ENCODE measurements at places on chromosomes 4 and X.

GRCh38 chr4:45120163-45120562 lies 393.8 kb upstream of the GNPDA2 start:
- no peak for DNase-seq

DNA sequence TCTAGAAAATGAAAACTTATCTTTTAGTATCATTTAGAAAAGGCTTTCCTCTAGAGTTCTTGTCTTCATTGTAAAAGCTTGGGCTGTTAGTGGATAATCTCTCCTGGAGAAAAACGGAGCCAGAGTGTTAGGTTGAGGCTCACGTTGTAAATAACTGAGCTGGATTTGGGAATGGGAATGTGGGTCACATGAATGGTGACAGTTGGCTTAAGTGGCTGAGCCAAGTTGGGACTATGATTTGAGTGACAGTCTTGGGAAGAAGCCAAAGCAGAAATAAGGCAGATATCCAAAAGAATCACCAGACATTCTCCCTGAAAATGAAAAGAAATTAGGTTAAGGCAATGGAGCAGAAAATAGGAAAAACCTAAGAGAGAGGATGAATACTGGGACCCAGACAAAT lies 33.6 kb upstream of the PDGFC start:
- no peak for DNase-seq

DNA sequence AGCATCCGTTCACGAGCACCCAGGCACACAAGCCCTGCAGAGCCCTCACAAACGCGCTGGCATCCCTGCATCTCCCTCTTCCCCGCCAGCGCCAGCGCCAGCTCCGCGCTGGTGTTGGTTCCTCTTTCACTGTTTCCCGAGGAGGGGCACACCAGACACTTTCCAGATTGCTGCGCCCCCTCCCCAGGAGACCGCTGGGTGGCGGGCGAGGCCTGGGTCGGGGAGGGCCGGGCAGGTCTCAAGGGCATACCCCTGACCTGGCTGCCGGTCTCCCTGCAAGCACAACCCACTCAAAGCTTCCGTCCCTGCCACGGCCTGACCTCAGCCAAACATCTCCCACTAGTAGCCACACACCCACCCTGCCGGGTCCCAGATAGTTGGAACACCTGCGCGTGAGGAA lies 2.2 kb upstream of the NKX1-1 start:
- DNase-seq: no peak

GRCh38 chr4:165692082-165692481 lies 181.0 kb upstream of the TLL1 start:
- no peak for DNase-seq

- no peak for DNase-seq
These were observed 112.4 kb upstream of the SPRY1 start for GRCh38 chr4:123284168-123284567.

DNA sequence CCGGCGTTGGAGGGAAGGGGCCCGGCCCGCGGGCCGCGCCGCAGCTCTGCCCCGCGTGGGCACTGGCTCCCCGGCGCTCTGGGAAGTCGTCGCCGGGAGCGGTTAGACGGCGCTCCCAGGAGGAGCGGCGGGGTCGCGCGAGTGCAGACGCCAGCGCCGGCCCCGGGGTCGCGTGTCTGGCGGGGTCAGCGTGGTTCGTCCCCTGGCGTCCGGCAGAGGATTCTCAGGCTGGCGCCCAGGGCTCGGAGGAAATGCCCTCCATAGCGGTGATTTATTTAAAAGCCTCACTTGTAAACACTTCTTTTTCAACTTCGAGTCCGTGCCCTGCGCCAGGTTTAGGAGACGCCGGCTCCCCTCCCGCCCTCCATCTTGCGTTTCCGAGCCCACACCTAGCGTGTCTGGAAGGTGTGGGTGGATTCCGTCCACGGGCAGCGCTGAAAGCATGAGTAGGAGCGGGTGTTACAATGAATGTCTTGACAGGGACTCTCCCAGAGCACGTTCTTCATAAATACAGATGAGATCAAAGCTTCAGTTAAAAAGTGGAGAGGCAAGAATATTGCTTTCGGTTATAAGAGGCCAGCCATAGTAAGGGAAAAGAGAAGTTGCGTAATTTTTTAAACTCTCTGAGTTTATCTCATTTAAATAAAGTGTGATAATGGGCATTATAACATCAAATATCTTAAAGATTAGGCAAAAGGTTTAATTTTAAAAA lies 692 bp downstream of the FAM241A start:
- peak; percentile 67 for DNase-seq

DNA sequence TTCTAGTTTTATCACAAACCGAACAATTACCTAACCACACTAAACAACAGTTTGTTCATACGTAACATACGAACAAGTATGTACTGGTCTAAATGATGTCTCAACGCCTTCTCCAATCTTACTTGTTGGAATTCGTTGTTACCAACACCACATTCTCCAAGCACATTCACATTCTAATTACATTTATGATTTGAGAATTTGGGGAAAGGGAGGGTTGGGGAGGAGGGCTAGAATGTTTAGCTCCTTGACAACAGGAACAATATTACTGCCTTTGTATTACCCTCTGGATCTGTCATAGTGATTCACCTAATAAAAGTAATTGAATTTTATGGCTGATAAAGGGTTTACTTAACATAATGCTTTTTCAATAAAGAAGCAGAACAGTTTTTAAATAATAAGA lies 24.4 kb downstream of the LCORL start:
- no peak for DNase-seq

DNA sequence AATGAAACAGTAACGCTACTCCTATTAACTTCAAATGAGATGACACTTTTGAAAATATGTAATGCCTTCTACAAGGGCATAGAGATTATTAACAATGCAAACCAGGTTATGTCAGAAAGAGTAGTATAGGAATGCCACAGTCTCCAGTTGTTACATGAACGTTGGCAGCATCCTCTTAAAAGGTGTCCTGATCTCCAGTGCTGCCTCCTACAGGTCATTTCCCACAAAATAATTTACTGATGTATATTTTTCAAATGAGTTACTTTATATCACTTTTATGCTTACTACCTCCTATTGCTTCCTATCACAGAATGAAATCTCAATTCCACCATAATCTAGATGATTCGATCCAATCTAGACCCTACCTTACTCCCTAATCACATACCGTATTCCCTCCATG lies 195.2 kb upstream of the EPHA5 start:
- no peak for DNase-seq

- DNase-seq: no peak
These were observed 123.5 kb upstream of the BMPR1B start for GRCh38 chr4:94634271-94634670.

DNA sequence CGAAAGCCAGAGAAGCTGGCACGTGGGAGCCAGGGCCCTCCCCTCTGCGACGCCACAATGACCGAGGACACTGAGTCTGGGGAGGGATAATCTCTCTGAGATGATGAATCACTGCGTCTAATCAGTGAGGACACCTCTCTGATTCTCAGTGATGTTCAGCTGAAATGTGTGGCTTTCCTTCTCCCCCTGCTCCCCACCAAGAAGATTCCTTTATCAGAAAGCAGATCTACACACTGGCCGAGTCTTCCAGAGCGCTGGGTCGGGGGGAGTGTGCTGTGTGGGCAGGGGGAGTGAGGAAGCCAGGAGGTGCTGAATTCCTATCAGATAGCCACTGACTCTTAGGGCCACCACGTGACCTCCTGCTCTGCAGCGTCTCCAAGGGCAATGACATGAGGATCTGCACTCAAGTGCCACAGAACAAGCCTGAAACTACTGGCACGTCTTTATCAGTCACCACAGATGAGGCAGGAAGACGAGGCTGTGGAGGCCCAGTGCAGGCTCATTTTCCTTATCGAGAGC lies 89.2 kb downstream of the GATB start:
- no peak for DNase-seq

- no peak for DNase-seq
These were observed 37.6 kb downstream of the SLC7A11 start for GRCh38 chr4:138204507-138204906.

DNA sequence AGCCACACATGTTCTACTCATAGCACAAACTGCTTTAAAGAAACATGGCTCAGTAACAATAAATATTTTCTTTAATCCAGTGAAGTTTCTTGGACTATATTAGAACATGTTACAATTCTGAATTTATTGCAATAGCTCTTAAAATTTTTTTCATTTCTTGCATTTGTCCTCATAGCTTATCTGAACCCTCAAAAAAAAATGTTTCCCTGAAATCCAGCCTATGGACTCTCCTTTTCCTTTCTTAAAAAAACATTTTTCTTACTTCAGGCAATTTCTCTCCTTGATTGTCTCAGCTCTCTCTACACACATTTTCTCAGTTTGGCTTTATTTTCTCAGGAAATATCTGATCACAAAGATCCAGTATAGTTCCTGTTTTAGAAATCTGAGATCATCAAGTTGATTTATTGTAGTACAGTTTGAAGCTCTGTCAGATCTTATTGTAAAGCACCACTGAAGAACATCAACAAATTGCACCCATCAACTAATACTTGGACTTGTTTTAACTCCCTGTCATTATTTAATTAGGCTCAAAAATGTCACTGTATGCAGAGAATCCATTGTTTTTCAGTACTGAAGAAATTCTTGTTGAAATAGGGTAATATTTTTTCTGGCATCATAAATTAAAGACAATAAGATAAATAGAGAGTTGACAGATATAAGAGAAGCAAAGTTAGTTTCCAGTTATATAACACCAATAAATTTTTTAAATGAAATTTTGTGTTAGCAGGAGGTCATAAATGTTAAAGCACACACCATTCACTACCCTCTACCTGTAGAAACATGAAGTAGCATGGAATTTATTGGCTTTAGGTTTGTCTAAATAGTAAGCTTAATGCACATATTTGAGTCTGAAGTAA lies 317.7 kb downstream of the ARHGAP24 start:
- DNase-seq: no peak

- DNase-seq: no peak
These were observed 95.7 kb upstream of the GRIA3 start for GRCh38 chrX:123088331-123088730.

DNA sequence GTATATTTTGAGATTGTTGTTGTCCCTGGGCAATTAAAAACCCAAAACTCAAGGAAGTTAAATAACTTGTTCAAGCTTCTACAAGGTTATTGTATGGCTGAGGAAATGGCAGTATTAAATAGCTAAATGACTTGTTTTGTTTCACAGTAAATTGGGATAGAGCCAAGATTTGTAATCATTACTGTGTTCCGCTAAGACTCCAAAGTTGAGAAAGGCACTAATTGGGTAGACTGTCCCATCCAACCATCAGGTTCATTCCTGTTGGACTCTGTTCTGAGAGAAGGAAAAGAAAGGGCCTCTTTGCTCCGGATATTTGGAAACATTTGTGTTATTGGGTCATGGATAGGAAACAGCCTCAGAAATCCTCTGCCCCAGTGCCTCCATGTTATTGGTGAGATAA lies 82.2 kb downstream of the DCLK2 start:
- no peak for DNase-seq

- no peak for DNase-seq
These were observed 240.3 kb downstream of the PALLD start for GRCh38 chr4:168736860-168737805.

GRCh38 chr4:42904986-42905385 lies 12.5 kb downstream of the GRXCR1 start:
- no peak for DNase-seq

- DNase-seq: peak; percentile 37
These were observed 144.1 kb upstream of the RBPJ start for GRCh38 chr4:26176598-26177149.

- no peak for DNase-seq
These were observed 274.3 kb upstream of the TACR3 start for GRCh38 chr4:103994059-103994458.

DNA sequence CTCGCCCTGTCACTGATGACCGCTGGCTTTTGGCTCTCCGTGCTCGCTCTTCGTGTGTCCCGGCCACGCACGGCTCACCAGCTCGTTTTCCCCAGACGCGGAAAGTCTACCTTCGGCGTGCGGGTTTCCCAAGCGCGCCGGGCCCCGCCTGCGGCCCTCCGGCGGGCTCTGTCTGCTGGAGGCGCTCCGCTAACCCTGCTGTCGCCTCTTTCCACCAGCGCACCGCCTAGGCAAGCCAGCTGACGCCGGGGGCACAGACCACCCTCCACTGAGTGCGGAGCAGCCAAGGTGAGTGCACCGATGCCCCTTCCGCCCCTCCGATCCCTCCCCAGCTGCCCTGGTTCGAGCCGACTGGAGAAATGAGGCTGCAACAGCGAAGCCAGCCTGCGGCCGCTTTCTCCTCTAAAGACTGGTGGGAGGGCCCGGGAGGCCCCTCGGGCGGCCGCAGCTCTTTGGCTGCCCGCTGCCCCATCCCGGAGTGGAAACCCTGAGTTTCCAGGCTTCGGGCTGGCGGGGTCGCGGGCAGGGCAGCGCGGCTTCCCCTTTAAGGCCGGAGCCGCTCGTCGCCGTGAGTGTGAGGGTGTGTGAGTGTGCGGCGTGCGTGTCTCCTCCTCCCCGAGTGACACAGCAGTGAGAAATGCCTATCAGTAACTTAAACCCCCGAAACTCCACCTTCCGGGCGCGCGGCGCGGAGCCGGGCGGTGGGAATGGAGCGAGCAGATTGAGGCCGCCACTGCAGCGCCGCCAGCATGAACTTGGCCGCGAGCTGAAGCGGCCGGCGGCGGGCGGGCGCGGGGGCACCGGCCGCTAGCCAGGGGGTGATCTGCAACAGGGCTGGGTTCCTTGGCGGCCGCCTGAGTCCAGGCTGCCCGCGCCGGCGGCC lies at the start of gene MAMLD1:
TSS of gene MAMLD1 (plus strand) at position 719 of the 883 bp plus-strand sequence. CDS start 82,200 bp downstream, outside the sequence.
- DNase-seq: peak; percentile 80

DNA sequence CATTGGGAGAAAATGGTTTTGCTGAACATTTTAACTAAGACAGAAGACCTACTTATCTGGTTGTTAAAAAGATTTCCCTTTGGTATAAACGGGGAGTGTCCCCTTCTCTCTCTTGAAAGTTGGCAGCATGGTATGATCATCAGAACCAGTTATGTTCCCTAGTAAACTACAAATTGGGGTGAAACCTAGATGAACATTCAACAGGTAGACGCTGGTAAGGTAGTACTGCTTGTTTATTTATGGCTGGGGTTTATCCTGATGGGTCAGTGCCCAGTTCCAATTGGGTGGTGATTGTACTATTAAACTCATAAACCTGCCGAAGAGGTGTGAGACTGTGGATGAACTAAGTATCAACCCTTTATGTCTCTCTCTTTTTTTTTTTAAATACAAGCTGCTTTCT lies 100.5 kb downstream of the MBNL3 start:
- DNase-seq: no peak

DNA sequence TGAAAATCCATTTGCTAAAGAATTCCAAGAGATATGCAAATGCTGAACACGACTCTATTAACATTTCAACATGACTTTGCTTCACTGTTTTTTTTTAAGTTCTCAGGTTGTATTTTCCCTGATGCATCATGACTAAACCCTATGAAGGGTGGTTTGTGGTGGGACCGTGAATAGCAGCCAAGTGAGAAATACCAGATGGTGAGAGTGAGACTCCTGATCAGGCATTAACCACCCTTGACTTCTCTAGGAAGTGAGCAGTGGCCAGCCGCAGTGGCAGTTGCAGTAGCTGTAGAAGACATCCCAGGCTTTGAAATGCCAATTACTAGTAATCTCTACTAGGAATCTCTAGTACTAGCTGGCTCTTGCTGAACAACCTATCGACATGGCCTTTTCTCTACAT lies 383.4 kb downstream of the FAM133A start:
- no peak for DNase-seq

- no peak for DNase-seq
These were observed 5.2 kb downstream of the MGARP start for GRCh38 chr4:139274790-139275189.

Measured in activated CD8-positive, alpha-beta memory T cell treated with anti-CD3 and anti-CD28 coated beads, Interleukin-2, amount 10 ng/mL, durations not matched to agents 7 days and 5 days (primary cell).